ENCODE measurements at places on chromosomes 1 and 21.

DNA sequence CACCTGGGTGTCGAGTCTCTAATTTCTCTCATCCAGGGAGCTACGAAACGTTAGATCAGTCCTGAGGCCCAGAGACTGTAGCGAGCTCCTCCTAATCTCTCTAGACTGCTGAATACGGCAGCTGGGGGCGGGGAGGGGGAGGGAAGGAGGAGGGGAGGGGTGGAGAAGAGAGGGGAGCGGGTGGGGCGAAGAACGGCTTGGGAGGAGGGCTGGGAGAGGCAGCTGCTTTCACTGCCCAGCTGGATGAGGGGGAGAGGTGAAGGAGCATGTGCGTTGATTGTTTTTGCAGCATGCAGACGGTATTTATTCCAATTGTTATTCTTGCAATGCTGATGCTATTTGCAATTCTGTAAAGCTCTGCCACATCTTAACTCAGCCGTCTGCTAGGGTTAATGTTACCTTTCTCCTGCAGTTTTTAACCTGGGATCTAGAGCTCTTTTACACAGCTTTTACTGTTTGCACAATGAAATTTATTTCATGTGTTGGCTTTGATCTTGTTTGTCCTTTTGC, 790 bp downstream of the DNAJC6 start:
- no peak for DNase-seq

- DNase-seq = no peak
Observed at GRCh38 chr1:103517380-103518047, 8.0 kb upstream of the RNPC3 start.

DNA sequence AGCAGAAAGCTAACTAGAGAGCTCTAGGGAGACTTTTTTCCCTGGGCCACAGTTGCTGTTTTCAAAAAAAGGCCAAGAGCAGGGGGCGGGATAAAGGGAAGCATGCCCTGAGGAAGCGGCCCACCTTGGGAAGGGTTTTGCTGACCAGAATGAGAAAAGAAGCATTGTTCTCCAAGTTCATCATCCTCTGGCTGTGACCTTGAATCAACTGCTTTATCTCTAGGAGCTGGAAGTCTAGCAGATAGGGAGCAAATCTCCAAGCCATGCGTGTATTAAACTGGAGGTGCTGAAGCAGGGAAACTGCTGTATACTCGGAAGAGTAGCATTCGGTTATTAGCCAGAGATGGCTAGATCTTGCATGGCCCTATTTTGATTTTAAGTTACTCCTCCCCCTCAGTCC, 64.8 kb downstream of the ATP2B4 start:
- DNase-seq = no peak

DNA sequence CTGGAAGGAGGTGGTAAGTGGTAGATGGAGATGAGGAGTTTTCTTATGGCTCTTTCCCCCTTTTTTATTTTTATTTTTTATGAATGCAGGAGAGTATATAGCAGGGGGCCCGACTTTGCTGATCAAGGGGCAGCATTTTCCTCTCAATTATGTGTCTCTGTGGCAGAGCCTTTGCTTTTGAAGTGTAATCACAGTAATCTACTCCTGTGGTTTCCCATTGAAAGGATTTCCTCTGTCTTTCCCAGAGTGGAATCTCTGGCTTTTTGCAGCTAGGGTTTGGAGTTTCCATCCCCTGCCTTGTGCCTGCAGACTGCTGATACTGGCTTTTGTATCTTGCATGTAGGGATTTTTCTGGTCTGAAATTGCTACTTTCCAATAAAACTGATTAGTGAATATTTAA, 29.1 kb downstream of the ARID1A start:
- DNase-seq = no peak

DNA sequence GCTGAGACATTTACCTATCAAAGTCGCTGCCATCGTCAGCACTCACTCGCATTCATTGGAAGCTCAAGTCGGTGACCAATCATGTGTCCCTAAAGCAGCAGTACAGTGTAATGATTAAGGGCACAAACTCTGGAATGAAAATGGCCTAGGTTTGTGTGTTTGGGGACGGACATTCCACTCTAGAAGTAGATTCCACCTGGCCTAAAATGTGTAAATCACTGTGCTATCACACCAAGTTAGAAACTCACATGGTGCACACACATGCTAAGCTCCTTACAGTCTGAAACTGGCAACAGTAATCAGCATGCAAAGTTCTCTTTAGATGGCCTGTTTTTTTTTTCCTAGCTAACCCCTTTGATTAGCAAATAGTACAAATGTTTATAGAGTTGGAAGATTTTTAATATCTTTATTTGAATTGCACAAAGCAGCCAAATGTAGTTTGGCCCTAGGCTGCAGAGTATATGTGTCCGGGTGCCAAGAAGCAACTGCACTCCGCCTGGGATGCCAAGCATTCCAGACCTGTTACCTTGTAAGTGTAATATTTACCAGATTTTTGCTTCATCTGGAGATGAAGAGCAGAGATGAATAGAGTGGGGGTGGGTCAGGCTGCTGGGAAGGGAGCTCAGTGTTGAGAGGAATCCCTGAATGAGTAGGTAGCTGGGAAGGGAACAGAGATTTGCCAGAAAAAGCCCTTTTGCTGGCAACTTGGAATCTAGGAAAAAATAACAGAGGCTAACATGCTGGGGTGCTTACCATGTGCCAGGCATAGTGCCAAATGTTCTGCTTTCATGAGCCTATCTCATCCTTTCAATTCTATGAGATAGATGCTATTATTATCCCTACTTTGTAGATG, 35.2 kb downstream of the TGFB2 start:
- no peak for DNase-seq

- no peak for DNase-seq
Observed at GRCh38 chr1:1290238-1290731, 10.0 kb downstream of the SCNN1D start.

- no peak for DNase-seq
Observed at GRCh38 chr1:230267338-230268065, 158.6 kb downstream of the PGBD5 start.

DNA sequence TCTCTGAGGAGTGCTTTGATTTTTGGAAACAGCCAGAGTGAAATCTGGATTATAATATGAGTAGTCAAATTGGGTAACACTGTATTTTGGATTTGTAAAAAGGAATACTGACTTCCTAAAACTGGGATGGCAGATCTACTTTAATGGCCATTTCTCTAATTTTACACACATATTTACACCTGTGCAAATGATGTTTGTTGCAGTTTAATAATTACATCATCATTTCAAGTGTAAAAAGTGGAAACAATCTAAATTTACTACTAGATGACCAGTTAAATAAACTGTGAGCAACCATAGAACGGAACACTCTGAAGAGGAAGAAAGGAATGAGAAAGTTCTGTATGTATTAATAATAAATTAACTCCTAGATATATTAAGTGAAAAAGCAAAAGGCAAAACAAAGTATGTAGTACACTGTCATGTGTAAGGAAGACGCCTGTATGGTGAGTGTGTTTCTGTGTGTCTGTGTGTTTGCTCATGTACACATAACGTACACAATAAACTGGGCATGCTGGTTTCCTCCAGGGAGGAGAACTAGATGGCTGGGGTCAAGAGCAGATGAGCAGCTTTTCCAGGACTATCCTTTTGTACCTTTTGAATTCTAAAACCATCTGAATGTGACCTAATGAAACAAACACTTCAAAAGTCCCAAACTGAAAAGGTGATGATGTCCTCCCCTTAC, 2.9 kb upstream of the RHEX start:
- no peak for DNase-seq

- DNase-seq = no peak
Observed at GRCh38 chr1:150695561-150695960, 1.4 kb downstream of the GOLPH3L start.

GRCh38 chr1:28601696-28602095, 9.6 kb downstream of the RAB42 start:
- no peak for DNase-seq

GRCh38 chr1:113641396-113641795, 117.9 kb downstream of the PHTF1 start:
- no peak for DNase-seq

GRCh38 chr1:229856009-229856650, 210.9 kb upstream of the GALNT2 start:
- DNase-seq = peak; percentile 58

GRCh38 chr1:7824701-7825100, 28.2 kb downstream of the UTS2 start:
- DNase-seq = no peak

DNA sequence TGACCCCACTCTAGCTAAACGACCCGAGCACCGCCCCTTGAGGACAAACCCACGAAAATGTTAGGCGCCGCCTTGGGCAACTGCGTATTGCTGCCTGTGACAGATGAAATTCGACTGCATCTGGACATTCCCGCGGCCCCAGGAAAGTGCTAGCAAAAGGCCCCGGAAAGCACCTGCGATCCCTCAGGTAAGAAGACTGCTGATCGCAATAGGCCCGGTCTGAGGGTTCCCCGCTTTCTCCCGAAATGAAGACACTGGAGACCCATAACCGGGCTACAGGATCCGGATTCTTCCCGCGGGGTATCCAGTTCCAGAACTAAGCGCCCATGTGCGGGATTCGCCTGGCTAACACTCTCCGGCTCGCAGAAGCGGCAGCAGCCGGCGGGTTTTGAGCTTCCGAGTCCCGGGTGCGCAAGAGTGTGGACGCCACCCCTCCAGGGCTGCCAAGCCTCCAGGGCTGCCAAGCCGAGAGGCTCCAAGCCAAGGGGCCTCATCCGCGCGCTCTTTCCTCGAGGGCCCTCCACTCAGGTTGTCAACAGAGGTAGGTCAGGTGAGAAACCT, 157.9 kb upstream of the NBPF11 start:
- no peak for DNase-seq

DNA sequence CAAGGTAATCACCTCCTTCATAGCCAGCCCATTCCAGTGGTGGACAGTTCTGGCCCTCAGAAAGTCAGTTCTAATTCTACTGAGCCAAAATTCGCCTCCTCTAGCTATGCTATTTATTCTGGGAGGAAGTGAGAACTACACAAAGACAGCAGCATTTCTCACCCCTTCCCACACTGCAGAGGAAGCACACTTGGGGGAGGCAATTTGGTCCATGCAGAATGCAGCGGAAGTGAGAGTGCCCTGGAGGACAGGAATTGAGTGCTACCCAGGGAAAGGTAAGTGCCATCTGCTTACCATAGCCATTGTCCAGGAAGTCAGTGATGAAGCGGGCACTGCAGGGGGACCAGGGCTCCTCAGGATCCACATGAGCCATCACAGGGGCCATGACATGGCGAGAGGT, 3.7 kb downstream of the ADAMTS4 start:
- no peak for DNase-seq

DNA sequence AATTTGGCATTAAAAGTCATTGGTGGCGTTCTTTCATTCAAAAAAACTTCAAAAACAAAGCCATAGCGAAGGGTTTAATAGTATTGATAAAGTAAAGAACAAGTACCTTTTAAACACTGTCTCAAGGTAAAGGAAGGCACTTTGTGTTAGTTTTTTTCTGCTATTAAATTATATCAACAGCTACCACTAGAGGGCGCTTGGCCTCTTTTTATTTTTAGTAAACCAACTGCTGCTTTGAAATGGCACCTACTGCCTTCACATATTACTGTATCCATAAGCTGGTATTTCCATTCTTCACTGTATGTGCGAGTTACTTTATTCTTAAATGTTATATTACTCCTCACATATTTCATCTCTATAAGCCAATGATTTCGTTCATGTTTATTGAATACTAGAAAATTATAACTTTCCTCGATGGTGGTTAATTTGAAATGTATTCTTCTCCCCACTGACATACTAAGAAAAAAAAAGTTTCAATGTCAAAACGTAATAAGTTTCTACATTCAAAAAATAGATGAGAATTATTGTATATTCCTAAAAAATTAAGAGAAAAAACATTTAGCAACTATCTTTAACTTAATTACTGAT, 125.7 kb upstream of the CXADR start:
- peak; percentile 16 for DNase-seq

DNA sequence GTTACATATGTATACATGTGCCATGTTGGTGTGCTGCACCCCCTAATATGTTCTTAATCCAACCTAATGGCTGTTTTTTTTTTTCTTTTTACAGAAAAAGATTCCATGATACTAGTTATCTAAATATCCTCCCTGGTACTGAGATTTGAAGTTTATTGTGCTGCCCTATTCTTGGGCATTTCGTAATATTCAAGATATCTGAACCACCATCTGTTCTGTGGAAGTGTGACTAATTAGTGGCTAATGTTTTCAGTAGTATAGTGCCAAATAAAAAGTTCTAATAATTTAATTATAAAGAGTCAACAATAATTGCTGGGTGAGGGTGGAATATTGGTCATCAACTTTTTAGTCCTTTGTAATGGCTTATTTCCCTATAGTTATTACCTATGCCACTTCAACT, 217.5 kb downstream of the GABPA start:
- no peak for DNase-seq

DNA sequence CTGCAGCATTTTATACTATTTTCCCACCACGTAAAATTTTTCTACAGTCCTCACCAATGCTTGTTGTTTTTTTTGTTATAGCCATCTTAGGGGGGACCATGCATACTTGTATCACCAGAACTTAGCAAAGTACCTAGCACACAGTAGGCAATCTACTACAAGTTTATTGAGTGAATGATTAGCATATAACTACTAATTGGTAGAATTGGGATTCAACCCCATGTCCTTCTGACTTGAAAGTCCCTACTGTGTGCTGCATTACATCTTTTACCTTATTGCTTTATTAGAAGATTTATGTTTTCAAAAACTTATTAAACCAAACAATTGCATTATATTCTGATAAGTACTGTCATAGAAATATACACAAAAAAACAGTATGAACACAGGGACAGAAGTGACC, 92.1 kb downstream of the CEP350 start:
- DNase-seq = no peak

- DNase-seq = no peak
Observed at GRCh38 chr21:21156957-21157356, 158.7 kb downstream of the NCAM2 start.

- no peak for DNase-seq
Observed at GRCh38 chr1:67332653-67333529, 25.2 kb downstream of the IL12RB2 start.

GRCh38 chr1:37487619-37487984, 13.2 kb downstream of the ZC3H12A start:
- DNase-seq = no peak

DNA sequence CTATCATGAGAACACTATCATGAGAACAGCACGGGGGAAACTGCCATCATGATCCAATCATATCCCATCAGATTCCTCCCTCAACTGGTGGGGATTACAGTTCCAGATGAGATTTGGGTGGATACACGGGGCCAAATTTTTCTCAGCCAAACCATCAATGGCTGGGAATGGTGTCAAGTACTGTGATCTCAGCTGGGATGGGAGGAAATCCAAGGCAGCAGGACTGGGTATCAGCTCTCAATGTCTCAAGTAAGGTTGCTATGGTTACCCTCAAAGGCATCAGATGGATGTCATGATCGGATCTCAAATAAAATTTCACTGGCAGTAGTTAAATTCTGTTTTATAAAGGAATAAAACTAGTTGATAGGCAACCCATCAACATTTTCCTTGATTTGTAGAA, 399.0 kb downstream of the KCNT2 start:
- no peak for DNase-seq

- DNase-seq = no peak
Observed at GRCh38 chr1:225816643-225817538, 7.0 kb downstream of the EPHX1 start.

- no peak for DNase-seq
Observed at GRCh38 chr1:172559572-172560210, 26.7 kb downstream of the SUCO start.
